ENCODE measurements at places on chromosomes 12 and 14. TPM values are rescaled to one million over a fixed set of nuclear protein-coding genes. Genes with fewer than 3 reads are reported as not detected.

Gene SLC41A2
- polyA plus RNA-seq = 3.3 TPM

Gene FAM181A
- polyA plus RNA-seq = 0.46 TPM

Gene NTF3
- polyA plus RNA-seq = 2.4 TPM

Gene KRT72
- polyA plus RNA-seq = 0.38 TPM

Gene ZBTB42
- 11.9 TPM for polyA plus RNA-seq

Gene FGD6
- 13.7 TPM for polyA plus RNA-seq

Gene BCL2L2
- 36.5 TPM for polyA plus RNA-seq

GRCh38 chr14:73241481-73242165, 4.3 kb downstream of the PAPLN start:
- no peak for DNase-seq

GRCh38 chr12:12017135-12017581, 53.6 kb upstream of the BCL2L14 start:
- DNase-seq = no peak

DNA sequence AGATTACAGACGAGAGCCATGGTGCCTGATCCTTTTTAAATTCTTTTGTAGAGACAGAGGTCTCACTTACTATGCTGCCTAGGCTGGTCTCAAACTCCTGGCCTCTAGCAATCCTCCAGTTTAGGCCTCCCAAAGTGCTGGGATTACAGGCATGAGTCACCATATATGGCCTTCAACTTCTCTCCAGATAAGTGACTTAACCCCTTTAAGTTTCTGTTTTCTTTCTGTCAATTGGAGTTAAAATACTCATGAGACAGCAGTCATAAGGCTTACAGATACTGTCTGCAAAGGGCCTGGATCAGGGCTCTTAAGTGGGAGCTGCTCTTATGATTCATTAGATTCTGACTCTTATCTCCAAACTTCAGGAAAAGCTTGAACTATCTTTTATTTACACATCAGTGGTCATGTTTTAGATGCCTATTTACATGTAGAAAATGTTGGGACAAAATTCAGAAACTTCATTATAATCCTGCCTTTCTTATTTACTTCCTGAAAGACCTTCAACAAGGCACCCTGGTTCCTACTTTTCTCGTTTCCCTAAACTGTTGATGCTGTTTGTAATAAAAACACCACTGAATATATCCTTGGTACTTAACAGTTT, 271.5 kb upstream of the TBX3 start:
- DNase-seq = no peak

GRCh38 chr12:89932954-89933353, 224.3 kb upstream of the ATP2B1 start:
- no peak for DNase-seq

DNA sequence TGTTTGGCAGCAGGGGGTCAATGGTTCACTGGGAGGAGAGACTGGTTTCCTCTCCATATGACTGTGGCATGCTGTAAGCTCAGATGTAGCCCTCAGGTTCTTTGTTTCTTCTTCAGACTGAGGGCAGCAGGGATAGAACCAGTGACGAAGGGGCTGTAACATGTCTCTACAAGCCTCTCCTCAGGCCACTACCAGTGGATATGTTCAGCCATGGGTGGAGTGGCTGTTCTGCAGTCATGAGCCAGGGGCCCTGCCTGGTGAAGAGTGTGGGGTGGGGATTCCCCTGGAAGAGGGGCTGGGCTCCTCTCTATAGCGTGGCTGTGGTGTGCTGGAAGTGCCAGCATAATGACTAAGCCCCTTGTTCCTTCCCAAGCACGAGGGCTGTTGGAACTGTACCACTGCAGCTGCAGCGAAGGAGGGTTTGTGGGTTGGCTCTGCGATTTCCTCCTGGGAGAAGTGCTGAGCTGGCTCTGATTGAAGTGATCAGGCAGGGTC, 55.8 kb downstream of the CMAS start:
- no peak for DNase-seq

DNA sequence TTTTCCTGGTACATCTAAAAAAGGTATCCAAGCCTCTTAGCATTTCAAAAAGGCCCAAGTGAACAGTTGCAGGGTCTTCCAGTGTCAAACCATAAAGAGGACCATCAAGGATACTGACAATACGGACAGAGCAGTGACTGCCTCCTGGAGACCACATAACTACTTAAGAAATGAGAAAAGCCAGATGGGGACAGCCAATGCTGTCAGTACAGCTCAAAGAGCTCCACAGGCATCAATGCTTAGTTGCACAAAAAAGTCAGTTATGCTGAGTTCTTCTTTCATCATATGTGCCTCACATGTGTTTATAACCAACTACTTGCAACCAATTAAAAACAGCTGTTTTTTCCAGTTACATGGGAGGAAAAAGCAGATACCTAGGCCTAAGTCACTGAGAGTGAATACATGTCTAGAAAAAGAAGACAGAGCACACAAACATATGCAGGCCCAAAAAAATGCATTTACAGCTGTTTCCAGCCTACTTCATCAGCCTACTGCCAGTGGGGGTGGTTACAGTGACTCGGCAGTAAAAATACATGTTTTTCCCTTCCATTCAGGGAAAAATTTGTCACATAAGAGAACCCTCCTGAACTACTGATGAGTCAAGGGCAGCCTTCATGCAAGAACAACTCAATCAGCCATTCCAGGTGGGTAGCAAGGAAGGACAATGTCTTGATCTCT, 84.0 kb downstream of the DCAF5 start:
- DNase-seq = peak; percentile 24

DNA sequence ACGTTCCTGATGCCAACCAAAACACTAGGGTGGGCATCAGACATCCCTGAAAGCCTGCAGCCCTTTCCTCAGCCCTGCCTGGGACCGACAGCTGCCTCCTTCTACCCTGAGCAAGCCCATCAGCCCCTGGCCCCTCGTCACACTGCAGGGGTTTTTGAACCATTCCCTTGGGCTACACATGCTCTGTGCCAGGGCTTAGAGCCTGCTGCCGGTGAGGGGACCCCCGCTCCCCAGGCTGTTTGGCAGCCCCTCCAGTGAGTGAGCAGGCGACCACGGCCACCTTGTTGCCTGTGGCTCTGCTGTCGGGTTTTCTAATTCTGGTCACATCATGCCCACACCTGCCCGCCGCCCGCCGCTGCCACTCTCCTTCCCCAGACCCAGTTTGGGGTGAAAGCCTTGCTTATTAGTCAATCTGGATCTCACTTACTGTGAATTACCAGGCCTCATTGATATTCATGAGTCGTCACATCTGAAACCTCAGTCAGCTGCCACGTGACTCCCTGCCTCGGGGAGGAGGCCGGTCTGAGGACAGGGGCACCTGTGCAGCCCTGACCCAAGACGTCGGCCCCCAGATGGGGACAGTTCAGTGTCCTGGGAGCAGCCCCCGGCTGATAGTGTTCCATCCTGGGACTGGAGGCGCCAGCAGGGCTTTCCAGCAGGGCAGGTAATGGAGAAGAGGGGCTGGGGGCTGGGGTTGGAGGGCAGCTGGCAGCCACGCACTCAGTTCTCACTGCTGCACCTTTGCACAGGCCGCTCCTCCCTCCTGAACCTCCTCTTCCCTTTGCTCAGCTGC, 163.0 kb downstream of the RBM19 start:
- no peak for DNase-seq

DNA sequence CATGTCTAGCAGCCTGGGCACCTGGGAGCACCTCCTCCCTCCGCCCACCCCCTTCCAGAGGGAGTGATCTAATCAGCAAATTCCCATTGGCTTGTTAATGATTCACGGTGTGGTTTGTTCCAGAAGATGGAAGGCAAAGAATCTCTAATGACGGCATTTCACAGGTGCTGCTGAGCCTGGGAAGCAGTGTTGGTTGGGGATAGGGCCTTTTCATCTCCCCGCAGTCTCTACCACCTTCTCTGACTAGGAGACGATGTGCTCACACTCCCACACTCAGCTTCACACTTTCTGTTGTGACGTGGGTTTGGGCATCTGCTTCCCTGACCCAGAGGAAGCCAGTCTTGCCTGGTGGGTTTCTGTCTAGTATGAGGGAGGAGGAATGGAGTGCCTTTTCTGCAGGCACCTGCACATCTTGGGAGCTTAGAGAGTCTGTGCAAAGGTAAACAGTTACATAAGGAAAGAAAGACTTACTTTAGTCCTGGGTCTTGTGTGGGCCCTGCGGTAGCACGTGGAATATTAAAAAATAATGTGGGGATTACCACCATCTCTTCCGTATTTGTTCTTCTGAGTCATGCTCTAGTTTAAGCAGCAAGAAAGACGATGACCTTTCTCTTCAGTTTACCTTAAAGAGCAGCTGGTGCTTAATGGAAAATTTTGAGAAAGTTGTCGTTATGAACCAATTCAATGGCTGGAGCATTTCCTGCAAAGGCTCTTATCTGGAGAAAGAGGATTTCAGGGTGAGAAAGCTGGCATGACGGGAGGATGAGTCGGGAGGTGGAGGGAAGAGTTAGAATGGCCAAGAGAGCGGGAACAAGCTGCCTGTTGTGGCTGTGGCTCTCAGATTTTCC, 70.6 kb upstream of the ARHGAP5 start:
- no peak for DNase-seq

DNA sequence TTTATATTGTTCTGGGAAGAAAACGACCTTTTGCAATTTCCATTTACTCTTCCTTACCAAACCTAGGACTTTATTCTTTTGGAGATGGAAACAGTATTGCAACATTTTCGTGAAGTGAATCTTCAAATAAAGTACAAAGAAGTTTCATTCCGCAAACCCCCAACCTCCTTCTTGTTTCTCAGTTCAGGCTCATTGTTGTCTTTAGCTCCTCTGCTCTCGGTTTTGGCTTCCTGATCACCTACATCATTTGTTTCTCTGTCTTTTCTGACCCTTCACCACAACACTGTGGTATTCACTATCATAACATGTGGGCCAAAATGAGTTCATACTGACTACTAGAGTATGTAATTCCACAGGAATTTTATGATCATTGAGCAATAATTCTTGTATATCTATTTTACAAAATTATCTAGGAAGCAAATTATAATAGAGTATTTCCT, 266.8 kb downstream of the ADAMTS20 start:
- no peak for DNase-seq

- DNase-seq = no peak
Observed at GRCh38 chr12:64395739-64396138, 5.2 kb upstream of the C12orf56 start.

DNA sequence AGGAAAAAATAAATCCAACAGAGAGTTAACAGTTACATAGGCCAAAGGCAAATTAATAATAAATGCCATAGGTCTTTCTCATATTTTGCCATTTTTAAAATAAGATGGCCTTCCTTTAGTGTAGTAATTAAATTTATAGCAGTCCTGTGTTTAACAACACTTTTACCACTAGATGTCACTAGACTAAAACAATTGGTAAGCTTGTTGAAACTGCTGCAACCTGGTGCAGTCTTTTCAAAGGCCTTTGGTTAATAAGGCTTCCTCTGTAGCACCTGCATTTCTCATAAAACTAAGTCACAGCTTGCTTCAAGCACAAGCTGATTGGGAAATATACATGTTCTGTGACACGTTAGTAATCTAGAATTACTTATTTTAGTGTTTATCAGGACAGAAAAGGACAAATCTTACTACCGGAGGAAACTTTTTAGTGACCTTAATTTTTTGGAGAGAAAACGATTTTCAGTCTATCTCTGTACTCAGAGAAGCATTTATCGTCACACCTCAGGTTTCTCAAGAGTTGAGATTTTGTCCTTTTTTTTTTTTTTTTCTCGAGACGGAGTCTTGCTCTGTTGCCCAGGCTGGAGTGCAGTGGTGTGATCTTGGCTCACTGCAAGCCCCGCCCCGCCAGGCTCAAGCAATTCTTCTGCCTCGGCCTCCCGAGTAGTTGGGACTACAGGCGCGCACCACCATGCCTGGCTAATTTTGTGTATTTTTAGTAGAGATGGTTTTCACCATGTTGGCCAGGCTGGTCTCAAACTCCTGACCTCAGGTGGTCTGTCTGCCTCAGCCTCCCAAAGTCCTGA, 20.0 kb downstream of the BORCS5 start:
- no peak for DNase-seq

DNA sequence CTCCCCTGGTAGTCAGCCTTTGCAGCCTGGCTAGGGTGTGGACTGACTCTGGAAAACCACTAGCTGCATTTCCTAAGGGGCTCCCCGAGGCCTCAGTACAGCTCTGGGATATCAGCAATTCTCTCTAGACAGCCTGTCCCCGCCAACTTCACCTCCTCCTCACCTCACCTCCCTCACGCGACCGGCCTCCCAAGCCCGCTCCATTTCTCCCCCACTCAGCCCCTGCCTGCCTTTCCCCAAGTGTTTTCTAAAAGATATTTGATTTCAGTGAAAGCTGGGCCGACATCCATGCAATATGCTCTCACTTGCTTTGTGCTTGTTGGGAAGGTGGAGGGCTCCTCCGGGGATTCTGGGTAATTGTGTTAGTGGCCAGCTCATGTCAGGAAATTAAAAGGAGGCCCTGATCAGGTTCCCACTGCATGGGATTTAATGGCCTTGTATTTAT, 91.8 kb downstream of the ESRRB start:
- DNase-seq = no peak

DNA sequence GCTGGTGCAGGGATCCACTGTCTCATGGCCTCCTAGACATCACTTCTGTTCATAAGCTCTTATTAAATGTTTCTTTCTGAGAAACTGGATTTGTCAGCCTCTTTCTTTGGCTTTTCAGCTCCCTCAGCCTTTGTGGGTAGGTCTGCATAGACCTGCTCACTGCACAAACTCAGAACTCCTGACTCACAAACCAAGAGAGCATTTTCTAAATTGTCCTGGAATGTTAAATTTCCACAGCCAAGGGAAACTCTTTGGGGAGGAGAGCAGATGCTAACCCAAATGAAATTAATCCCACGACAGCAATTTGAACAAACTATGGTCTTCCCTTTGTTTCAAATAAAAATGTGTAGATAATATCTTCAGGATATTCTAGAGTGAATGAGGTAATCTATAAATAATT, 19.5 kb upstream of the CERS5 start:
- DNase-seq = no peak

- no peak for DNase-seq
Observed at GRCh38 chr14:99687284-99688209, 3.4 kb downstream of the CYP46A1 start.

- DNase-seq = no peak
Observed at GRCh38 chr12:47860279-47860841, 40.7 kb upstream of the HDAC7 start.

GRCh38 chr14:51776102-51776894, 84.1 kb upstream of the GNG2 start:
- DNase-seq = peak; percentile 40

GRCh38 chr14:84584511-84584910, 945.4 kb upstream of the FLRT2 start:
- DNase-seq = no peak

DNA sequence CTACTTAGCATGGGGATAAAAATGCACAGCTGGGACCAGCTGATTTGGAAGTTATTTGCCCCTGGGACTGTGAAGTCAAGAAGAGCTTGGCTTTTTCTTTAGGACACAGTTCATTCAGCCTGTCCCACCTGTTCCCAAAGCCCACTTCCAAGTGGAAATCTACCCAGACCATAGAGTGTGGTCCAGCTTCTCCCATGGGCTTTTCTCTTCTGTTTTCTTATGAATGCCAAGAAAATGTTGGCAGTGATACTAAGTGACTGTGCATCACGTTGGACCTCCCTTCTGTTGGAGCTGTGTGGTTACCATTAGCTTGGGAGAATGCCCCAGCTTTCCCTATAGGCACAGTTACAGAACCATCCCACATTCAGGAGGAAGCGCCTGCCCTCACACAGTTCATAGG, 89.4 kb downstream of the NT5DC3 start:
- no peak for DNase-seq

GRCh38 chr12:53523131-53523530, 15.8 kb upstream of the NPFF start:
- DNase-seq = no peak
